B cell (primary cell): ENCODE measurements at places on chromosomes 6 and 20.

- DNase-seq: no peak
Observed at GRCh38 chr20:22431419-22431818, 153.0 kb downstream of the FOXA2 start.

GRCh38 chr20:31555203-31555775 lies 41.0 kb downstream of the HM13 start:
- DNase-seq: no peak

- DNase-seq: no peak
Observed at GRCh38 chr6:139546106-139546472, 171.6 kb upstream of the CITED2 start.

GRCh38 chr20:11296951-11297350 lies 620.7 kb upstream of the BTBD3 start:
- no peak for DNase-seq

- DNase-seq: no peak
Observed at GRCh38 chr6:131470534-131470933, 102.5 kb upstream of the ARG1 start.

GRCh38 chr20:10747019-10747418 lies 73.2 kb upstream of the JAG1 start:
- no peak for DNase-seq

GRCh38 chr6:89567630-89568390 lies 70.7 kb downstream of the LYRM2 start:
- DNase-seq: no peak

DNA sequence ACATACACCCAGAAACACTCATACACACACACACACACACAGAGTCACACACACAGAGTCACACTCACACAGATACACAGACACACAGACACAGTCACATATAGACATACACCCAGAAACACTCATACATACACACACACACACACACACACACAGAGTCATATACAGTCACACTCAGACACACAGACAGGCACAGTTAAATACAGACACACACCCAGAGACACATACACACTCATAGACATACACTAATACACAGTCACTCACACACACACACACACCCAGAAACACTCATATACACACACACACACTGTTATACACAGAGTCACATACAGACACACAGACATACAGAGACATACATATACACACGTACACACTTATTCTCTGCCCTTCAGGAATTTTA lies 250.9 kb downstream of the QKI start:
- no peak for DNase-seq

DNA sequence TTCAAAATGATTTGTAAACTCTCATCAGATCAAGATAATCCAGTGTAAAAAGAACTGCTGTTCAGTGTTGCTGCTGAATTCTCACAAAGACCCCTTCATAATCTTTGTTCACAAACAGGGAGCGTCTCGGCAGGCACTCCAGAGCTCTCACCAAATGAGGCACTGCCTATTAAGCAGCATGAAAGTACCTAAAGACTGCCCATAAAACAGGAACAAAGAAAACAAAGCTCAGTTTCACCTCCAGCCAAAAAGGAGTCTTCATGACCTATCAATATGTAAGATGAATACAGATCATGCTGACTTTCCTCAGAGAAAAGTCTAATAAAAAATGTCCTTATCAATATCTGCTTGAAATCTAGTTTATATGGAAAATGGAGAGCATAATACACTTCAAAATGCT lies 41.8 kb downstream of the GPR63 start:
- DNase-seq: no peak

DNA sequence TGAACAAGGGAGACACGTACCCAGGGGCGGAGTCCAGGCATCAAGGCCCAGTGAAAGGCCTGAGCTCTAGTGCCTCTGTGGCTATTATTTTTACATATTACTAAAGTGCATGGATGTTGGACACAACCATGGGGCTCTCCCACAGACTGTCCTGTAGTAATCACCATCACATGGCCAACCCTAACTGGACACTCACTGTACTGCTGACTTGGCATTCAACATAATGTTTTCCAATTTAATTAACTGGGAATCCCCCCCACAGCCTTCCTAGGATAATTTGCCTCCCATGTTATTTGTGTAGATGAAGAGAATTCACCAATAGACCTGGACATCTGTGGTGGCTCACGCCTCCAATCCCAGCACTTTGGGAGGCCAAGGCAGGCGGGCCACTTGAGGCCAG lies 34.5 kb downstream of the ARFGEF2 start:
- no peak for DNase-seq

GRCh38 chr6:134574491-134574890 lies 256.6 kb upstream of the SGK1 start:
- DNase-seq: no peak

DNA sequence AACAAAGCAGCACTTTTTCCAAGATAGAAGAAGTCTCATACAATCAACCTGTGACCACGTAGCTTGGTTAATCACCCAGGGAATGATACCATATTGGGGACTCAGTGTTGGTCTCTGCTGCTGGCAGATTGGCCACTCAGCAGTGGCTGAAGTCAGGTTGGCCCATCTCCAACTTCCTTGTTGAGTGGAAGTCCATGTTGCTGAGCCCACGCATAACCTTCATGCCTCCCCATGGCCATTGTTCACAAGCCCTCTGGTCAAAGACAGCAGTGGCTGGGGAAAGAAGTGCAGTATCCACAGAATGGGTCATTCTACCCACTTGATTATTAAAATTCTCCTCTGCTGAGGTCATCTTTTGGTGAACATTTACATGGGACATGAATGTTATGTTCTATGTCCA lies 38.5 kb downstream of the PKIB start:
- no peak for DNase-seq

DNA sequence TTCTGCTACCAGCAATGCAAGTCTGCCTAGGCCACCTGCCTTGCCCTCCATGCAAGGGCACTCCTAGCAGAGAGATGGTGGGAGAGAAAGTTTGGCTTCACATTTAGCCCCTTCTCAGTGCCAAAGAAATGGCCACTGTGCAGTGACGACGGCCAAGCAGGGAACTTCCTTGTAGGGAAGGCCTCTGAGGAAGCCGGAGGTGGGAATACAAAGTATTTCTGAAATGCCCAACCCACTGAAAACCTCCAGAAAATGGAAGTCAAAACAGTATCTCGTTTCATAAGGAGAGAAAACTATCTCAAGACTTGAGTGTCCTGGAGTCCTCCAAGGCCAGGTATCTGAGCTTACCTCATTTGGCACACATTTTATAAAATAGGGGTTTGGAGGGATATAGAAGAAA lies 42.7 kb downstream of the JAG1 start:
- DNase-seq: no peak

- DNase-seq: no peak
Observed at GRCh38 chr6:125481056-125481455, 179.3 kb upstream of the HDDC2 start.

GRCh38 chr20:45163083-45163803 lies 11.5 kb upstream of the PI3 start:
- DNase-seq: no peak
